Epithelial cell of alveolus of lung (primary cell): ENCODE measurements at places on chromosomes 7 and 10. TPM values are rescaled to one million over a fixed set of nuclear protein-coding genes. Genes with fewer than 3 reads are reported as not detected.

Gene AKR1E2
- total RNA-seq: 1.3 and 2.7 TPM in 2 replicates

Gene NME8
- total RNA-seq: not detected in 2 replicates

Gene GBX1
- total RNA-seq: not detected in 2 replicates

Gene CYP2W1
- not detected in 2 replicates for total RNA-seq

Gene IGF2BP3
- 22.2 and 44.3 TPM in 2 replicates for total RNA-seq

Gene TSPAN13
- total RNA-seq: 33.0 and 44.6 TPM in 2 replicates

Gene SPRN
- under 0.01 and 0.08 TPM in 2 replicates for total RNA-seq

Gene PHKG1
- total RNA-seq: 0.08 TPM in 1 of 2 replicates, not detected in the other

Gene SEMA3A
- total RNA-seq: 42.3 and 46.8 TPM in 2 replicates

Gene CCDC3
- total RNA-seq: 2.6 and 4.7 TPM in 2 replicates

Gene NEURL1
- 0.13 TPM in 1 of 2 replicates, not detected in the other for total RNA-seq

Gene NEBL
- 6.6 and 8.4 TPM in 2 replicates for total RNA-seq

Gene OR13A1
- 0.08 TPM in 1 of 2 replicates, not detected in the other for total RNA-seq

Gene ATP6V0A4
- total RNA-seq: not detected in 2 replicates

Gene SPOCK2
- total RNA-seq: 0.26 and 3.0 TPM in 2 replicates

Gene PALD1
- total RNA-seq: 2.3 and 2.5 TPM in 2 replicates

Gene UNC5B
- 9.8 and 35.6 TPM in 2 replicates for total RNA-seq

Gene CPA2
- total RNA-seq: not detected in 2 replicates

Gene FLNC
- total RNA-seq: 98.9 and 169 TPM in 2 replicates

Gene SPDYE5
- total RNA-seq: not detected in 2 replicates

Gene FAM131B
- total RNA-seq: 3.1 and 3.9 TPM in 2 replicates

Gene NPTX2
- total RNA-seq: 0.96 and 1.3 TPM in 2 replicates

Gene DGKB
- 0.13 TPM in 1 of 2 replicates, not detected in the other for total RNA-seq

Gene CDCA7L
- total RNA-seq: 27.0 and 27.5 TPM in 2 replicates

Gene PIK3CG
- total RNA-seq: 0.13 TPM in 1 of 2 replicates, not detected in the other

Gene SFRP4
- 0.39 TPM in 1 of 2 replicates, not detected in the other for total RNA-seq

Gene CUZD1
- 0.08 and 0.13 TPM in 2 replicates for total RNA-seq

Gene PVRIG
- not detected in 2 replicates for total RNA-seq

Gene FKBP9
- total RNA-seq: 198 and 249 TPM in 2 replicates

Gene ELN
- 2.3 and 16.4 TPM in 2 replicates for total RNA-seq

Gene CYP3A4
- not detected in 2 replicates for total RNA-seq

Gene EBLN1
- not detected in 2 replicates for total RNA-seq

Gene BMI1
- total RNA-seq: 23.1 and 52.5 TPM in 2 replicates

Gene UPK3B
- 0.91 TPM in 1 of 2 replicates, not detected in the other for total RNA-seq

Gene SOSTDC1
- 0.39 and 1.1 TPM in 2 replicates for total RNA-seq

Gene OIT3
- total RNA-seq: not detected in 2 replicates

Gene SCART1
- 0.26 and 1.4 TPM in 2 replicates for total RNA-seq

Gene CYP3A7
- total RNA-seq: 0.13 and 1.0 TPM in 2 replicates

Gene GRID1
- under 0.01 and 0.16 TPM in 2 replicates for total RNA-seq

Gene WDR86
- total RNA-seq: 1.7 and 16.6 TPM in 2 replicates

Gene CREB5
- total RNA-seq: 8.5 and 9.2 TPM in 2 replicates

Gene VSTM2A
- not detected in 2 replicates for total RNA-seq

Gene NPY4R2
- total RNA-seq: 0.13 TPM in 1 of 2 replicates, not detected in the other

Gene HMX3
- not detected in 2 replicates for total RNA-seq

Gene VIPR2
- total RNA-seq: 2.1 TPM in 1 of 2 replicates, not detected in the other

Gene PDE1C
- total RNA-seq: 0.24 and 0.26 TPM in 2 replicates
